ENCODE measurements at places on chromosomes 3 and 15.

- no peak for DNase-seq
Measured at GRCh38 chr3:188310270-188310710, 156.3 kb downstream of the LPP start.

- no peak for DNase-seq
Measured at GRCh38 chr3:71389911-71390573, 193.5 kb downstream of the FOXP1 start.

DNA sequence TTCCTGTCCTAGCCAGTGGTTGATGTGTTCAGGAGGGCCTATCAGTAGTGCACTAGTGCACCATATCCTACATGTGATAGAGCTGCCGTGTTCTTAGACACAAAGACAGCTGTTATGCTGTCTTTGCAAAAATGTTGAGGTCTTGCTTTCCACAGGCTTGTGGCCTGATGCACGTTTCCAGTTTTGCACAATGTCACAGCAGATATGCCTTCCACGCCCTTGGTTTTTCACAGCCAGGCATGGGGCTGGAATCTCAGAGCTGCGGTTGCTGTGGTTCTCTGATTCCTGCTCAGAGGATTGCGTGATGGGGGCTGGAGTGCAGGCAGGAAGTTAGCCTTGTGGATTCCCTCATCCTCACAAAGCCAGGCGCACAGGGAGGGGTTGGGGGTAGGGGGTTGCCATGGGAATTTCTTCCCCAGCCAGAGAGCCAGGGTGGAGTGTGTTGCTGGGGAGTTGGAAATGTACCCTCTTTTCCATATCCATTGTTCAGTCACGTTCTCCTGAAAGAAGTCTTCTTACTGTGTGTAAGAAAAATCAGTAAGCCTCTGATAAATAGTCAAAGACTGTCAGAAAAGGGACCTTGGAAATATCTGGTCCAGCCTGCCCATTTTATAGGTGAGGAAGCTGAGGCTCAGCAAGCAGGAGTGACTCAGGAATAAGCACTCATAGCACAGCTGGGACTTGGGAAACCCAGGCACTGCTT lies 79.4 kb downstream of the SMAD3 start:
- DNase-seq = no peak

GRCh38 chr15:76105391-76105790 lies 45.6 kb downstream of the TMEM266 start:
- DNase-seq = no peak

DNA sequence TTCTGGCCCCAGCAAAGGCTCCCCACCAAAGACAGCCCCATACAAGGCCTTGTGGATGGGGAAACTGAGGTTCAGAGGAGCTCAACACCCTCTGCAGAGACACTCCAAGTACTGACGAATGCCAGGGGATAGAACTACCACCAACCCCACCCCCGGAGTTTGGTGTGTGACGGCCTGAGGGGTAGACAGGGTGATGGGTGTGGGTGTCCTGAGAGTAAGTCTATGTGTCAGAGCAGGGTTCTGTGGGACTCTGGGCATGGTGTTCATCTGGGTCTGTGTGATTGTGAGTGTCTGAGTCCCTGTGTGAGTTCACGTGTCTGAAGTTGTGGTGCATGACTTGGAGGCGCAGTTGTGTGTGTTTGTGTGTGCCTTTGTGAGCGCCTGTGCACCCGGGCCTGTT lies 7.4 kb downstream of the PTH1R start:
- DNase-seq = no peak

GRCh38 chr3:55752911-55753310 lies 265.8 kb upstream of the WNT5A start:
- DNase-seq = no peak

Data from caudate nucleus (tissue), 63 donors.